ENCODE measurements at places on chromosomes 16 and 17. TPM values are rescaled to one million over a fixed set of nuclear protein-coding genes. Genes with fewer than 3 reads are reported as not detected.

Gene SPDYE4
- not detected for total RNA-seq

Gene TBX21
- 53.0 TPM for total RNA-seq

Gene KCNJ12
- not detected for total RNA-seq

Gene KCNG4
- total RNA-seq: not detected

Gene SMTNL2
- not detected for total RNA-seq

Gene PRSS21
- 12.5 TPM for total RNA-seq

Gene RAB11FIP4
- total RNA-seq: 38.2 TPM

Gene CD300A
- 2.2 TPM for total RNA-seq

Gene ARL5C
- total RNA-seq: not detected

Gene ZFHX3
- 0.25 TPM for total RNA-seq

Gene CCL18
- total RNA-seq: not detected

Gene CDRT4
- 3.7 TPM for total RNA-seq

Gene AGRP
- total RNA-seq: not detected

Gene KRTAP9-2
- not detected for total RNA-seq

Gene MYL4
- not detected for total RNA-seq

Gene RUNDC3A
- total RNA-seq: 0.22 TPM

Gene HSD11B2
- 2.3 TPM for total RNA-seq

Gene ZNF771
- 6.6 TPM for total RNA-seq

Gene PRSS27
- 1.4 TPM for total RNA-seq

Gene WFDC1
- not detected for total RNA-seq

Gene TMEM235
- not detected for total RNA-seq

Gene RMI2
- 53.1 TPM for total RNA-seq

Gene DUXB
- not detected for total RNA-seq

Gene RAB26
- 0.34 TPM for total RNA-seq

Gene CES2
- total RNA-seq: 24.7 TPM

Gene TPSD1
- not detected for total RNA-seq

Gene APOBR
- total RNA-seq: 5.5 TPM

Gene SLX1B
- total RNA-seq: 49.2 TPM

Gene MEOX1
- total RNA-seq: 0.45 TPM

Gene KRT39
- not detected for total RNA-seq

Gene HOXB1
- not detected for total RNA-seq

Gene LHX1
- not detected for total RNA-seq

Gene KRTAP1-5
- total RNA-seq: not detected

All from activated CD8-positive, alpha-beta T cell treated with anti-CD3 and anti-CD28 coated beads for 36 hours (primary cell).